GM04504 (cell line): ENCODE measurements at places on chromosomes 7 and 10.

GRCh38 chr7:47154791-47155190, 427.1 kb downstream of the TNS3 start:
- peak; percentile 68 for DNase-seq

DNA sequence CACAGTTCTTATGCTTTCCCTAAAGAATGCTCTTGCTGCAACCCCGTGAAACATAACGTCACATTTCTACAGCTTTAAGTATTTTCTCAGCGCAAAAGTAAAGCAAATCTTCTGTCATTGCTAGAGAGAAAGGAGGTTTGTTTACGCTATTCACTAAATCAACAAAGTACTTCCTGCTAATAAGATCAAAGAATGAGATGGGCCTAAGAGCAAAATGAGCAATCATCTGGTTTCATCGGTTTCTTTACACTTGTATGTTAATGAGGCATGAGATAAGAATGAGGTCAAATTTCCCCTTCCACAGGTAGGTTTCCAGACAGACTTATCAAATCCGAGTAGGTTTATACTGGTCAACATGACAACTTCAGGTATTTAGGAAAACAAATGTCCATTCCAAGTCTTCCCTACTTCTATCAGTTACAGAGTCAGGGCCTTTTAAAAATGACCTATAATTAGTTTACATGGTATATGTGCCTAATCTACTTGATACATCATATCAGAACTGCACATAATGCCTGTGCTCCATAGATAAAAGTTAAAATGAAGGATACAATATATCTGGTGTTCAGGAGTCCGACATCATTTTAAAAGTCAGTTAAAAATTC, 8.4 kb downstream of the USP6NL start:
- no peak for DNase-seq

- no peak for DNase-seq
Measured at GRCh38 chr10:127947211-127947610, 40.3 kb downstream of the PTPRE start.

- DNase-seq: no peak
Measured at GRCh38 chr10:58843760-58844159, 331.1 kb downstream of the BICC1 start.

- no peak for DNase-seq
Measured at GRCh38 chr10:120456626-120457430, at the start of gene PLPP4. Gene PLPP4, plus strand, starts transcription at chr10:120457227. Its CDS starts 79 bp downstream, at chr10:120457306.

- DNase-seq: no peak
Measured at GRCh38 chr7:35762781-35763180, 38.1 kb upstream of the SEPTIN7 start.
